ENCODE measurements at places on chromosomes 7 and 10.

DNA sequence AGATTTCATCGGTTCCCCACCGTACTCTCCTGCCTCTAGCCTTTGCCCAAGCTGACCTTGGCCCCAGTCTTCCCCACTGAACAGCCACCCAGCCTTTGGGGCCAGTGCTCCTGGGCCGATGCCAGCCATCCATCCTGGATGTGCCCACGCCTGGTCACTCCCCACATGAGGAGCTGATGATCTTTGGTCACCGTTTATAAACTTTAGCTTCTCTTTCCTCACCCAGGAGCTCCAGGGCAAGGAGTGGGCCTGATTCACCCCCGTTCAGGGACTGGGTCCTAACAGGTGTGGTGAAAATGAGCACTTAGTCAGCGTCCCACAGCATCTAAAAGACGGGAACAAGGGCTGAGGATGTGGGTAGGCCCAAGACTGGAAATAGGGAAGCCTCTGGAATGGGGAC, 22.9 kb downstream of the GTF2IRD1 start:
- no peak for DNase-seq

DNA sequence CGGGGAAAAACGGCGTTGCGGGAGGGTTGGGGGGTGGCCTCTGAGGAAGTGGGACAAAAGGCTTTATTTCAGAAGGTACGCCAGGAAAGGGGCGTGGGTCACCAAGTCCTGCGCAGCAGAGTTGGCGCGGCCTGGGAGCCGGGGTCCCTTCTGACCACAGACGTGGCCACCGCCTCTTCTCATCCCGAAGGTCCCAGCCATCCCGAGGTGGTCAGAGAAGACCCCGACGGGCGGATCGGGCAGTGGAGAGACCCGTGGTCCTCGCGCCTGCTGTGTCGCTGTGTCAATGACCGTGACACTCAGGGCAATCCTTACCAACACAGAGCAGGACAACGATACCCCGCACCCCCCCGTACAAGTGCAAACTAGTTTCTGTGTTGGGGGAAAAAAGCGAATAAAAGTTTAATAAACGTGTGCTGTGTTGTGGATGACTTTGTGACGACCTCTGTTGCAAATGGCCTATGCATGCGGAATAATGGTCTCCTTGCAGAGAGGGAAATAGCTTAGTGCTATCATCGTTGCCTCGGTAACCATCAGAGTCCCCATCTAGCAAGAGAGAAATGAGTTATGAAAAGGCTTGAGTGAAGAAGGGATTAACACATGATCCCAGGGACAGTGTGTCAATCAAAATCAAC, 19.4 kb upstream of the GATA3 start:
- DNase-seq = peak; percentile 5

DNA sequence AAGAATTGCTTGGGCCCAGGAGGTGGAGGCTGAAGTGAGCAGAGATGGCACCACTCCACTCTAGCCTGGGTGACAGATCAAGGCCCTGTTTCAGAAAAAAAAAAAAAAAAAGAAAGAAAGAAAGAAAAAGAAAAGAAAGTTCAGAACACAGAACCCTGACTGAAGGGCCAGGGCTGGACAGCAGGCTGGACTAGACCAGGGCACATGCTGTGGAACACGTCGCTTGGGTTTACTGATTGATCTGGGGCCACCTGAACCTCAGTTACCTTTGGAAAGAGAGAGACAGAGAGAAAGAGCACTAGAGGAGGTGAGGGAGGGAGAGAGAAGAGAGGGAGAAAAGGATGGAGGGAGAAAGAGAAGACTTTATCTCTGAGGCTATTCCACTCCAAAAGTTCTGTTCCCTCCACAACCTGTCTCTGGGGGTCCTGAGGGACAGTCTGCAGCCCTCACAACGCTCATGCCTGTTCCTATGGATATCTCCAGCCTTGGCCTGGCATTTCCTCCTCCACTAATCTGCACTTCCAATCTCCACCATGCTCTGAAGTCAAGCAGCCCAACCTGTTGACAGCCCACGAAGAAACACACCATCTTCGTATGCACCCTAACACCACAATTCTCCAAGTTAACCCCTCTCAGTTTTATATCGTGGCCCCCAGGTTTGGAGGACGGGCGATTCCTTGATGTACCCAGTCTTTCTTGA, 81.8 kb downstream of the COBL start:
- no peak for DNase-seq

DNA sequence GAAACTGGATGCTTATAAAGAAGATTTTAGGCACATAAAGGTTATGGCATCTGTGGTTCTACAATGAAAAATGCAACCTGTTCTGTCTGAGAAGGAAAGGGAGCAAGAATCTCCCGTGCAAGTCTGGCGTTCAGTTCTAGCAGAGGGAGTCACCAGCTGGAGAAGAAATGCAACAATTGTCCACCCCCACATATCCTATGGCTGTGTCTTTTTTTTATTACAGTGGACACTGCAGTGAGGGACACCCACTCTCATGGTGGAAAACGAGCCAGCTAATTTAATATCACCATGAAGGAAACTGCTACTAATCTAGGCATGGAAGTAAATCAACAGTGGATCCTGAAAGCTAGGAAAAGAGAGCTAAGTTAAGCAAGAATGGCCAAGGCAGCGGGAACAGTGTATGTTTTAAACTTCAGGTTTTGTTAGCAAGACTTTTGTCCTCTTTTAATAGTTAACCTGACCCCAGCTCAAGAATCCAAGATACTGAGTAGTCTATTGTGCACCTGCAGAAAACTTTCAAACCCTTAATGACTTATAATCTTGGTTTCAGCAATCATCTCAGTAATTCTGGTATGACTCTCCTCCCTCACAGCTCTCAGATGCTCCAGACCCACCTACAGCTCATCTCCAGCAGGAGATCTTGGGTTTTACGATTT, 149.3 kb downstream of the FGFR2 start:
- no peak for DNase-seq

DNA sequence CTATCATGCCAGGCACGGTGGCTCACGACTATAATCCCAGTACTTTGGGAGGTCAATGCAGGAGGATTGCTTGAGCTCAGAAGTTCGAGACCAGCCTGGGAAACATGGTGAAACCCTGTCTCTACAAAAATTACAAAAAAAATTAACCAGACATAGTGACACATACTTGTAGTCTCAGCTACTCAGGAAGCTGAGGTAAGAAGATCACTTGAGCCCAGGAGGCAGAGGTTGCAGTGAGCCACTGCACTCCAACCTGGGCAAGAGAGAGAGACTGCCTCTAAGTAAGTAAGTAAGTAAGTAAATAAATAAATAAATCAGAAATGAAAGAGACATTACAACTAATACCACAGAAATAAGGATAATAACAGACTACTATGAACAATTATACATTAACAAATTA, 36.2 kb downstream of the PDLIM1 start:
- DNase-seq = no peak

GRCh38 chr7:142795339-142795863, 24.6 kb downstream of the PRSS2 start:
- DNase-seq = no peak

- DNase-seq = no peak
Measured at GRCh38 chr10:132626761-132627665, 89.4 kb downstream of the INPP5A start.

- DNase-seq = no peak
Measured at GRCh38 chr7:126605056-126605455, 647.7 kb downstream of the GRM8 start.

GRCh38 chr10:28468707-28469483, 64.0 kb upstream of the WAC start:
- no peak for DNase-seq

DNA sequence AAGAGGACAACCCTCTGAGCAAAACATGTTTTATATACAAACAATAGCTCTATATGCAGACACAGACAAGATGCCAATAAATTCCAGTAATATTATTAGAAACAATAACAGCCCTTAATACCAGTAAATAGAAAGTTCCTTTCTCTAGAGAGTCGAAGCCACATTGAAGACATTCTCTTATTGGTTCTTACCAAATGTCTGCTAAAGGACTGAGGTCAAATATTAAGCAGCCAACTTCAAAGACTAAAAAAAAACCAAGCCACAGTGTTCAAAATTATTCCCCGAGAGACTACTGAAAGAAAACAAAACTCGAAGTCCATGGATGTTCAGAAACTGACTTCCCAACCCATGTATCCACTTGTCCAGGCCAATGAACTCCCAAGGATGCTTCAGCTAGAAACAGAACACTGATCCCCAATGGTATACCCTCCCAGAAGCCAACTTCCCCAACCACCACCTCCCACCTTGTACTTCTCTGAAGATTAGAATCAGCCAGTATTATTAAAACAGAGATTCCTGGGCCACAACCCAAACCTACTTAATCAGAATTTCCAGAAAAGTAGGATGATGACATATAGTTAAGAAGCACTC, 51.9 kb downstream of the FAM13C start:
- DNase-seq = no peak

DNA sequence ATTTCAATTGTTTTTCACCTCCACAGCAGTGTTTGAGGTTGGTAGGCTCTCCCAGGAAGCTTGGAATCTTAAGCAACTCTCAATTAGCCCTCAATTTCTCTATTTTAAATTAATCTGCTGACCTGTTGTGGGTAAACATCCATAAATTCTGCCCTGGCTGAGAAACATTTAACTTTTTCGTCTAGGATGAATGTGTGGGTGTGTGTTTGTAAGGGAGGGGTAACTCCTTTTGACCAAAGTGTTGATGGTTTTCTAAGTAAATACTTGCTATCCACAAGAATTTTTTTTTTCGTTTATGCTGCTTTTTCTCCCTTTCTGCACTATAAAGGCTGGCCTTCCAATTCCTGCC, 973 bp downstream of the PPP3CB start:
- no peak for DNase-seq

DNA sequence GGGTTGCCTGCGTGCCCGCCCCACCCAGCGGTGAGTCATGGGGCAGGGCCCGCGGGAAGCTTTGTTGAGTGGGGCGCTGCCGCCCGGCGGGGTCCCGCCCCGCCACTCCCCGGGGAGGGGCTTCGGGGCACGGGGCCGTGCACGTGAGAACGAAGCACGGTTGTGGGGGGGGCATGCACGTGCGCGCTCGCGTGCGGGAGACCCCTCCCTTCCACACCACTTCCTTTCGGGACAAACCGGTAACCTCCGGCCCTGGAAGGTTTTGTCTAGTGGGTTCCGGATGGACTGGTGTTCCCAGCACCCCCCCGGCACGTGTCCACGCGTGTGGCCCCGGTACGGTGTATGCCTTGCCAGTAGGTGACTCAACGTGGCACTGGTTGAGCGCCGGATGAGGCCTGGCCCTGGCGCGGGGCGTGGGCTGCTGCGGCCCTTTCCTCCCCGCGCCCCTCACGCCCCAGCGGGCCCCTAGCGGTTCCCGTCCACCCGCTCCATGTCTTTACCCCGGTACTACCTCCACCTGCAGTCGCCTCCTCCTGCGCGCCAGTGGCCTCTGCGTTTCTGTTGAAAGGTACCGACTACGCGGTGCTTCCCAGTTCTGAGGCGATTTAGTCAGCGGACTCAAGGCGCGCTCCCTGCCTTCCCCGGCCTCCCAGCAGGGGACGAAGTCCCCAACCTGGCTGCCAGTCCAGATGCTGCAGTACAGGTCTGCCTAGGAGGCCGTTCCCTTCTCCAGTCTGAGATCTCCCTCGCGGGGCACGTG, 3.1 kb downstream of the ADIRF start:
- peak; percentile 85 for DNase-seq

DNA sequence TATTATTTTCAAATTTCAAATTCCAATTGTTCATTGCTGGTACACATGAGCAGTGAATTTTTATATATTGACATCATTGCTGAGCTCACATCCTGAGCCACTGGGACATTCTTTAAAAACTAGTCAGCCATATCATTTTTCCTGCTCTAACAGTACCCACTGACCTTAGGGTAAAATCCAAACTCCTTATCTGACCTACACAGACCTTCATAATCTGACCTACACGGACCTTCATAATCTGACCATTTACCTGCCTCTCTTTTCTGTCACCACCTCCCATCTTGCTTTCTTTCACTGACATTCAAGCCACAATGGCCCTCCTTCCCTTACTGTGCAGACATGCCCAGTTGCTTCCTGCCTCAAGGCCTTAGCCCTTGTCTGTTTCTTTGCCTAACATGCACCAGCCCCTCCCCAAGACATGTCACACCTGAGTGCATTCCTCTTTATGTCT, 16.1 kb upstream of the CUZD1 start:
- no peak for DNase-seq

DNA sequence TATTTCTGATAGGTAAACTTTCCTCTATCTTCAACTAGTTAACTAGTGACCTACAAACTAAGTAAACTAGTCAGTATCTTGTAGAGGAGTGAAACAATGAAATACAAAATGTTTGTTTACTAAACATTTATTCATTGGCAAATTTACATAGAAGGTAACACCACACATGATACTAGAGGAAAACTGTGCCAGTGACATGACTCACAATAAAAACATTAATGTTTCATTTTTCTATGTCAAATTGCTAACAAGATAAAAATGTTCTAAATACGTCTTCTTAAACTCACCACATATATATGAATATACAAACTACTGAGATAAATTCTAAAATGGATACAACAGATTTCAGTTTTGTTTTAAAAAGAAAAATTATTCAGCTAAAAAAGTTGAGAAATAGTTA, 471.3 kb downstream of the PARD3 start:
- no peak for DNase-seq

GRCh38 chr7:111499027-111499426, 63.3 kb downstream of the IMMP2L start:
- no peak for DNase-seq

GRCh38 chr7:5758753-5759335, 22.6 kb downstream of the RNF216 start:
- no peak for DNase-seq

GRCh38 chr7:45703373-45703821, 129.2 kb downstream of the ADCY1 start:
- no peak for DNase-seq

DNA sequence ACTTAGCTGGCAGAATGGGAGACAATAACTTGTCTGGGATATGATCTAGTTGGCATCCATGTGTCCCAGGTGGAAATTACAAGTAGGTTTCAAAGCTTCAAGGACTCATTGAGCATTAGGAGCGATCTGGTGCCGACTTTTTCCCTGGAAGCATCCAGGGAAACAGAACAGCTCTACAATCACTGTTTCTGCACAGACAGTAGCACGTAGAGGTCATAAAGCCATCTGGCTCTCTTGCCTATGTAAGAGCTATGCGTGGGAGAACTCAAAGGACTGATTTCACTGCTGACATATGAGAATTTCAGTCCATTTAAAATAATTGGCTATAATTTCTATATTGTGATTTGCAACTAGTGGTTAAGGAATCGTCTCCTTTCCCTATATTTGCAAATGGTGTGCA, 791.7 kb downstream of the REEP3 start:
- DNase-seq = no peak

DNA sequence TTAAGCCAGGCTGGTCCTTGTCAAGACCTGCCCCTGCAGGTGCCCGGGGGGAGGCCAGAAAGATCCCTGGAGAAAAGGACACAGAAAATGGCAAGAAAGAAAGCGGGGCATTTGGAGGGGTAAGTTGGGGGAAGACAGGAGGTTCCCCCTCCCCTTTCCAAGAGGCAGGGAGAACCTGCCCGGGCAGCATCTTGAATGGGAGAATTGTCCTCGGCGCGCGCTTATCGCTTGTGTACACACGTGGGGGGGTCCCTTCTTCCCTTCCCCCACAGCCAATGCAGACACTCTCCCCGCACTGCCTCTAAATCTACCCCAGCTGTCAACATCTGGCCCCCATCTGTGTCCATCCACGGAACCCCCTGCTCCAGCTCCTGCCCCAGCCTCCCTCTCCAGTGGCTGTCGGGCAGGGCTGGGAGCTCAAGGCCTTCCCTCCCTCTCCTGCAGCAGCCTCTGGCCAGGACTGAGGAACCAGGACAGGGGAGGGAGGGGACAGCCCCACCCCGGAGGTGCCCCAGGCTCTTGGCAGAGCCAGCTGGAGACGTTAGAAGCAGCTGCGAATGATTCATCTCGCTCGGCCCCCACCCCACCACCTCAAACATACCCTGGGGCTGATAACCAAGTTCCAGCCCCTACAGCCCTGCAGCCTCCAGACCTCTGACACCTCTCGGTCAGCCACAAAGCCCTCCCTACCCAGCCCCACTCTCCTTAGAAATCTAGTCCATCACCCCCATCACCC, 25.3 kb downstream of the EPHB4 start:
- DNase-seq = no peak

Measured in activated naive CD4-positive, alpha-beta T cell treated with anti-CD3 and anti-CD28 coated beads, Interleukin-2, amount 50 U/mL, for 72 hours (primary cell).